ENCODE measurements at places on chromosomes 1 and 21. TPM values are rescaled to one million over a fixed set of nuclear protein-coding genes. Genes with fewer than 3 reads are reported as not detected.

GRCh38 chr1:233971753-233972152, 67.3 kb downstream of the SLC35F3 start:
- DNase-seq = no peak

GRCh38 chr21:36709030-36709867, 10.3 kb downstream of the SIM2 start:
- no peak for DNase-seq

GRCh38 chr21:43778469-43779335, 2.6 kb upstream of the CSTB start:
- no peak for DNase-seq

DNA sequence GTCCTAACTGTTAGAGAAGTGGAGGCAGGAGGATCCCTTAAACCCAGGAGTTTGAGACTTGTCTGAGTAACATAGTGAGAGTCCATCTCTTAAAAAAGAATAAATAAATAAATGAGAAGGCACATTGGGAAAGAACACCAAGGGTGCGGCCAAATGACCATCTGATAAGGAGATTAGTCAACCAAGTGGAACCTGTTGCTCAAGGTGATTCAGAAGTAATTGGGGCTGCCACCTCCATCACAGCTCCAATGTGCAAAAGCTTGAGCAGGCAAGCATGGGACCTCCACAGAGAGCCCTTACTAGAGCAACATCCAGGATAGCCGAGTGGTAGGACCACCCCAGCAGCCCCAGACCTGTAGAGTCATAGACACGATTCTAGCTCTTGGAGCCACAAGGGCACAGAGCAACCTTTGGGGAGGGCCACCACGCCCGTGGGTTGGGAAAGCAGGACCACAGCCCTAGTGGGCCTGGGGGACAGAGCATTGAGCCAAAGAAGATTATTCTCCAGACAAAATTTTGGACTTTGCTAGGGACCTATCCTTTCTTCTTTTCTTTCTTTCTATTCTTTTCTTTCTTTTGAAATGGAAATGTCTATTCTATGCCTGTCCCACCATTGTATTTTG, 40.9 kb downstream of the KCNK1 start:
- no peak for DNase-seq

DNA sequence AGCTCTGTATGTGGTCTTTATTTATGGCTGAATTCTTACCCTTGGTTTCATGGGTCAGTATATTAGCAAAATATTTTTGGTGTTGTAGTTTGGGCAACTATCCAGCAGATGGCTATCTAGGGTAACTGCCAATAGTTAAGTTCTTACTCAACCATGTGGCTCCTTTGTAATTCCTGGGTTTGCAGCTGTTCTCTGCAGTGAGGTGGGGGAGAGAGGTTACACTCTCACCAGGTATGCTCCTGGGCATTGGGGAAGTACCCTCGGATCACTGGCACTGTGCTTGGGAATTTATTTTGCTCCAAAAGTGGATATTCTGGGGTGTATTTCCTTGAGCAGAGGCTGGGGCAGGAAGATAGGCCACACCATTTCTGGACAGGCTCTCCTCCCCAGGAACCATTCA, 436.7 kb upstream of the TMPRSS15 start:
- no peak for DNase-seq

IGSF9 gene
- polyA plus RNA-seq = 19.5 TPM

DNA sequence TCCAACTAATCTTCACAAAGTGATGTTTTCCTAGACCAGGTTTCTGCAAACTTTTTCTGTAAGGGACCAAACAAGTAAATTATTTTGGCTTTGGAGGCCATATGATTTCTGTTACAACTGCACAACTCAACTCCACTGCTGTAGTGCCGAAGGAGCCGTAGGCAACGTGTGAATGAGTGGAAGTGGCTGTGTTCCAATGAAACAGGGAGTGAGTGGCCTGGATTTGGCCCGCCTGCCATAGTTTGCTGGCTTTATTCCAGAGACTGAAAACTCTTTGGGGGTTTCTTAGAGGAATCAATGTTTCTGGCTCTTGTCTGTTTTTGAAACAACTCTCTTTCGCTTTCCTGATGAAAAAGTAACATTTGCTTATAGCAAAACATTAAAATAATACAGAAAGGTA, 12.6 kb upstream of the ACTL8 start:
- DNase-seq = peak; percentile 26

DNA sequence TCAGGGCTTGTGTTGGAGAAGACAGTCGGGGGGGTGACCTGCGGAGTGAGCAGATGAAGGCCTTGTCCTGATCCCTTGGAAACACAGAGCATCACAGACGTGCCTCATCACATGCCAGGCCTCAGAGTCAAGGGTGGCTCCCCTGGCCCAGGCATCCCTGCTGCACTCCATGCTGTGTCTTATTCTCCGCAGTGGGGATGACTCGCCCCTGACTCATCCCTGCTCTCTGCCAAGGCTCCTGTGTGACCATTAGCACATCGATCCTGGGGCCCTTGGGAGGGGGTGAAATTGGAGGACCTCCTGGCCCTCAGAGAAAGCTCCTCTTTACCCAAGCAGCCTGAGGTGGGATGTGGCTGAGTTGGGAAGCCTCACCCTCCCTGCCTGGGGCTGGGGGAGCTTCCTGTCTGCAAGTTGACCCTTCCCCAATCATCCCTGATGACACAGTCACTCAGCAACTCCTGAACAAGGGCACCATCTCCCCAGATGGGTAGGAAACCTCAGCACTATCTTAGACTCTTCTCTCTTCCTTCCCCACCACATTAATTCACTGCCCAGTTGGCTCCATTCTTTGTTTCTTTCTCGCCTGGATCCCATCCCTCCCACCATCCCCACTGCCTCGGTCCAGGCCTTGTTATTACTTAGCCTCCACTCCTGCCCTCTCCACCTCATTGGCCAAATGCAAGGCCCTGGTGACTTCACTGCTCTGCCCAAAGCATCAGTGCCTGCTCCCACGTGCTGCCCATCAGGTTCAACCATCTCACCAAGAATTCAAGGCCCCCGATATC, 74.6 kb downstream of the CAMK2N1 start:
- DNase-seq = no peak

C8B gene
- not detected for polyA plus RNA-seq

GRCh38 chr1:15931401-15931800, 44.5 kb downstream of the ZBTB17 start:
- DNase-seq = no peak

IRF6 gene
- polyA plus RNA-seq = 16.4 TPM

DNA sequence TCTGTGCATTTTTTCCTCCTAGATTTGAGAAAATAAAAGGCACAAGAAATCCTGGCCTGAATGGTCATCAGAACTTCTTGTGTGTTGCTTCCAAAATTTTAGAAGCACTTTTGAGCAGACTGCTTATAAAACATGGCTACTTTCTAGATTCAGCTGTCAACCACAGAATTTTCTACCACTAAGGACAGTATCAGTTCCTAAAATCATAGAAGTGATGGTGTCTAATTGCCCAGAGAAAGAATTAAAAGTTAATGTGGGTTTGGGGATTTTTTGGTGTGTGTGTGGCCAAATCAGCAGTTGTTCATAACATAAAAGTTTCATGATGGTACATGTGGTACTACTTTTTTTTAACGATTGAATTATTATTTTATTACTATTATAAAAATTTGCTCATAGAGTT, 171.4 kb upstream of the SNX7 start:
- DNase-seq = no peak

DNA sequence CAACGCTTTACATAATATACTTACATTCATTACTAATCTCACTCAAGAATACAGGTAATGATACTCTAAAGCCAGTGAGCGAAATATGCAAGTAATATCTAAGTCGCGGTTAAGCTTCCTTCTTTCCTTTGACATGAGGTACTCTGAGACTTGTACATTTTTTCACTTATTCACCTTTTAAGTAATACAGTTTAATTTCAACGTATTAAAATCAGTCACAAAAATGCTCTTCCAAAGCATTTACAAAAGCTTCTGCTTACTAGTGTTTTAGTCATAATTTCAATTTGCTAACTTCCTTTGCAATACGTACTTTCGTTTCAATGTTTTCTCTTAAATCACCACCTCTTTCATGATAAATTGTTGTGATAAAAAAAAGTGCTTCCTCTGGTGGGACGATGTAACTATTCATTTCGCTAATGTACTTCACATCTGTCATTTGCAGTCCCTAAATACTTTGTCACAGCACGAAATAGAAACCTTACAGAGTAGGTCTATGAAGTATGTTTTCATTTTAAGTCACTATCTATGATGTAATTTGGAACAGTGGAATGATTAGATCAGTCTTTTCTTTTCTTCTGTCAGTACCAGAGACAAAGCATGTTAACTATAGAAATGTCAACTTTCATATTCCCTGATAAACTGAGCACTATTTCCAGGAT, 34.0 kb upstream of the ADGRL4 start:
- DNase-seq = no peak

OPRD1 gene
- polyA plus RNA-seq = 0.43 TPM

- DNase-seq = no peak
These were observed 37.3 kb upstream of the SYT14 start for GRCh38 chr1:209900734-209901133.

C1orf185 gene
- polyA plus RNA-seq = not detected

COL18A1 gene
- polyA plus RNA-seq = 228 TPM

TMEM63A gene
- 45.3 TPM for polyA plus RNA-seq

GRCh38 chr1:239322369-239322768, 64.0 kb upstream of the CHRM3 start:
- no peak for DNase-seq

- no peak for DNase-seq
These were observed 1.2 kb downstream of the SAMD11 start for GRCh38 chr1:924656-925560.

GNG4 gene
- 3.1 TPM for polyA plus RNA-seq

- DNase-seq = no peak
These were observed 13.5 kb downstream of the TMEM201 start for GRCh38 chr1:9601942-9602793.

- no peak for DNase-seq
These were observed 4.5 kb upstream of the RASSF5 start for GRCh38 chr1:206502812-206503211.

GRCh38 chr1:201970334-201971159, 11.9 kb upstream of the RNPEP start:
- no peak for DNase-seq

DNA sequence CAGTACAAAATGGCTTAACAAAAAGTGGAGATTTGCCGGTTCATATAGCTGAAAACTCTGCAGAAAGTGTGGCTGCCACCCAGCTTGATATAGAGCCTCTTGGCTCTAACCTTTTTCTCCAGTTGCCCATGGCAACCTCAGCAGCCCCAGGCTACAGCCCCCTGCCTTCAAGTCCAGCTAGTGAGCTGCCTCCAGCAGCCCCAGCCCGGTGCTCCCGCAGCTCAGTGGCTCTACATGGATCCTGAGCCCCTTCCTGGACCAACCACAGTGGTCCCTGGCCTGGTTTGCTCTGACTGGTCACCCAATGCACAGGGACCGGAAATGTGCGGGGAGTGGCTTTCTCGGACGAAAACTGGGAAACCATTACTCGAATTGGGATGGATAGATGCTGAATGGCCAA, 13.3 kb upstream of the ATF3 start:
- no peak for DNase-seq

ADGRL2 gene
- polyA plus RNA-seq = 148 TPM

DNA sequence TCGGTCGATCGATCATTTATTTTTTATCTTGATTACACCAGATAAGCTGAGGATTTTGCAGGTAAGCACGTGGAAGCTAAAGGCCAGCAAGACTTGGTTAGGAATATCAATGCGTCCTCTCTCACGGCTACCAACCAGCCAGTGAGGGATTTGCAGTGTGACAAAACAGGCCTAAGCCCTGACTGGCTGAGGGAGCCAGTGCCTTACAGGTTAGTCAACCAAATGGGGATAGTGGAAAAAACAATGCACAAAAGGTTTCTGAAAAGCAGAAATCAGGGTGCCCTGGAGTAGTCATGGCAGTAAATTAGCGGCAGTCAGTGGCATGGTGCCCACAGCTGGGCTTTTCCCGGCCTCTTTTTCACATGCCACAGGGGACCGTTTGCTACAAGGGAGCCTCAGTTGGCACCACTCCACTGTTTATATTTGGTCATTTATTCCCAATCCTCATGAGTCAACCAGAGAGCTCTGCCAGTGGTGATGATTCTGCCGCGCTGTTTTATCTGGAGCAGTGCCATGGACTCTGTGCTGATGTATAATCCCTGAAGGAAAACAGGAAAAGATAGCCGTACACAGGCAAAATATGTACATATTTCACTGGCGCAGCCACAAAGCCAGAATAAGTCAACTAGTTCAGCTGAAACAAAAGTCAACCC, 167.6 kb downstream of the RHOU start:
- DNase-seq = no peak

GRCh38 chr1:208164609-208165008, 79.6 kb downstream of the PLXNA2 start:
- DNase-seq = no peak

DNA sequence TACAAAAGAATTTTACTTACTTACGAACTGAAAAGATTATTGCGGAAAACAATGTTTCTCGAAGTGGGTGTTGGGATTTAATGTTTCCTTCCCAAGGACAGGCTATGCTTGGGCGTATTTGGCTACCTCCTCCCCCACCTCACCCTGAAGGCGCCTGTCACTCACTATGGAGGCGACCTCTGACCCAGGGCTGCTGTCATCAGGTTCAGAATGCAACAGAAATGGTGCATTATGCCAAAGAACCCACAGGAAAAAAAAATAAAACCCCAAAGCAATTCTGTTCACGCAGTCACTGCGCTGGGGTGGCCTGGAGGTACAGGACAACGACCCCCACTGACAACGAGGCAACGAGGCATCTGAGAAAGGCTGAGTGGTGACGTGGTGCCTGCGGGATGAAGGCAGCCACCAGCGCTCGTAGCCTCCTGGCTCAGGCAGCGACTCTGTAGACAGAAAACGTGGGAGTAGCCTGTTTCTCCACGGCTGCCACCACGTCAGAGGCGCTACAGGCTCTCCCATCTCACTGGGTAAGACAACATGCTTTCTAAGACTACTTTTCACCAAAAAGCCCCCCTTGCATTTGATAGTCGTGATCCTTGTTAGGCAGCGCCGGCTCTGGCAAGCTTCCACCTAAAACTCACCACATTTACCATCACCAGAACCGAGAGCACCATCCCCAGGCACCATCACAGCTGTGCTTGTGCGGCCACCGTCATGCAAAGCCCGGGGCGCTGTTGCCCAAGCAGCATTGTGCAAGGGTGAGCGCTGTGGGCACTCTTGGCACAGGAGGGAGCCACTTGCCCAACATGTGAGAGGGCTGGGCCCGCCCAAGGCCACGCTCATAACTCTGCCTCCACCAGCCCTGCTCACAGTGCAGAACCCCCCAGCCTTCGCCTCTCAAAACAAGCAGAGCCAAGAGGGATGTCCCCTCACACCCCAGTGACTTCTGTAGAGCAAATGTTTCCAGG, 14.3 kb downstream of the NADK start:
- DNase-seq = no peak

- DNase-seq = peak; percentile 46
These were observed 552 bp upstream of the GPR157 start for GRCh38 chr1:9129266-9130041.

ZCCHC17 gene
- 52.7 TPM for polyA plus RNA-seq

DNA sequence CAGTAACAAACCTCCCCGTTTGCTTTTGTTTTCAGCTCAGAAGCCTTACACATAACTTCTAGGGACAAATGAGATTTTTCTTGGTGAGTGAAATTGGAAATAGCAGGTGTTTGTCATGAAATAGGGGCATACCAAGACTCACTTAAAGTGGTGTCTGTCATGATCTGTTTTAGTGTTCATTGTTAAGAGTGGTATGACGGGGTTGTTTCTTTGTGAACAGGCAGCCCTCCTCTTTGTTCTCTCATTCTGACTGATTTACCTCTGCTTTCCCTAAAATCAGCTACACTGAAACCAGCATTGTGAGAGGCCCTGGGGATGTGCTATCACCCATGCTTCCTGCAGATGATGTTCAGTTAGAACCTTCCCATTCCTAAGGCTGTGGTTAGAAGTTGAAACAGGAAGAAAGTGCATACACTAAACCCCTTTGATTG, 2.5 kb upstream of the ERO1B start:
- no peak for DNase-seq

- peak; percentile 53 for DNase-seq
These were observed 55.8 kb downstream of the SLC45A1 start for GRCh38 chr1:8373581-8374241.

Data from renal pelvis (tissue), 12 donors.